ENCODE measurements at places on chromosomes 16 and 17.

DNA sequence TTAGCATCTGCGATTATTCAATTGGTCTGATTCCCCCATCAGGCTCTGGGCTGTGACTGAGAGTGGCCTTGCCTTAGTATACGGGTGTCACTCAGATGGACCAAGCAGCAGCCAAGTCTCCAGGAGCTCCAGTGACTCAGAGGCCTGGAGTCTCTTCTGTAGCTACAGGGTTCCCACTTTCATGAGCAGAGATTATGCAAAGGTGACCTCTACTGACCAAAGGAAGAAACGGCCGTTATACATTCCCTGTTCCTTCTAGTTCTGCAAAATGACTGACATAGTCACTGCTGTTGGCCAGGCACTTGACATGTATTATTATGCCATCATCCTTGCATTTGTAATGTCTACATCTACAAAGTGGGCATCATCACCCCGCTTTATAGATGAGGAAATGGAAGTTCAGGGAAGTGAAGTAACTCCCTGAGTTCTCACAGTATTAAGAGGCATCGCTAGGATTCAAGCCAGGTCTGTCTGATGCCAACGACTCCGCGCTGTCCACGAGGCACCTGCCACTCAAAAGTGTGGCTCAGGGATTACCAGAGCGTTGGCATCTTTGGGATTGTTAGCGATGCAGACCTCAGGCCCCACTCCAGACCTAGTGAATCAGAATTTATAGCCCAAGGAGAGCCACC lies 23.3 kb downstream of the SLC38A7 start:
- no peak for DNase-seq

GRCh38 chr16:29824589-29825144 lies 4.4 kb downstream of the MVP start:
- no peak for DNase-seq

DNA sequence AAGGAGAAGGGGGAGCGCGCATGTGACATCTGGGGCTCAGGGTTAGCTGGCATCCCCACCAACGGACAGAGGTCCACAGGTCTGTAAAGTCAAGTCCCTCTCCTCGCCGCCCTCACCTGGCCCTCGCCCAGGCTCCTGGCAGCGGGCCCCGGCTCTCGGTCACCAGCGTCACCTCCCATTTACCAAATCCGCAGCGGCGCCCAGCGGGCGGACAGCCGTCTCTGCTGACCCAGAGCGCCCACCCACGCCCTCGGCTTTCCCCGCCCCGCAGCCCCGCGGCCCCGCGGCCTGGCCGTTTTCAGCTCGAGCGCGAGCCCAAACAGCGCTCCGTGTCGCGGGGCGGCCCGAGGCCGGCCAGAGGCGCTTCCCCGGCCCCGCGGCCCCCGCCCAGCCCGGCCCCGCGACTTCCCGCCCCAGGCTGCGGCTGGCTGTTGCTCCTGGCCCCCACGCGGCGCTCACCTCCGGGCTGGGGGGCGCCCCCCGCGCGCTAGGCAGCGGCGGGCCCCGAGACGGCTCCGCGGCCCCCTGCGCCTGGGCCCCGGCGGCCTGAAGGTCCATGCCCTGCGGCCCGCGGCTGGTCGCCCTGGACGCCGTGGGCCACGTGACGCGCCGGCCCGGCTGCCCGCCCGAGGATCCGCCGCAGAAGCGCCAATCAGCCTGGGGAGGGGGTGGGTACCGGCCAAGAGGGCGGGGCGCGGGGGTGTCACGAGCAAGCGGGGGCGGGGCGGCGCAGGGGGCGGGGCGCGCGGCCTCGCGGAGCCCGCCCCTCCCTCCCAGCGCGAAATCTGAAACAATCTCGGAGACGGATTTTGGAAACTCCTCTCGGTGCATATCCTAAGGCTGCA lies at the start of gene COPRS:
Gene COPRS (minus strand): TSS at position 603 of the 845 bp plus-strand sequence. CDS start 45 bp downstream, at position 558.
- peak; percentile 77 for DNase-seq

DNA sequence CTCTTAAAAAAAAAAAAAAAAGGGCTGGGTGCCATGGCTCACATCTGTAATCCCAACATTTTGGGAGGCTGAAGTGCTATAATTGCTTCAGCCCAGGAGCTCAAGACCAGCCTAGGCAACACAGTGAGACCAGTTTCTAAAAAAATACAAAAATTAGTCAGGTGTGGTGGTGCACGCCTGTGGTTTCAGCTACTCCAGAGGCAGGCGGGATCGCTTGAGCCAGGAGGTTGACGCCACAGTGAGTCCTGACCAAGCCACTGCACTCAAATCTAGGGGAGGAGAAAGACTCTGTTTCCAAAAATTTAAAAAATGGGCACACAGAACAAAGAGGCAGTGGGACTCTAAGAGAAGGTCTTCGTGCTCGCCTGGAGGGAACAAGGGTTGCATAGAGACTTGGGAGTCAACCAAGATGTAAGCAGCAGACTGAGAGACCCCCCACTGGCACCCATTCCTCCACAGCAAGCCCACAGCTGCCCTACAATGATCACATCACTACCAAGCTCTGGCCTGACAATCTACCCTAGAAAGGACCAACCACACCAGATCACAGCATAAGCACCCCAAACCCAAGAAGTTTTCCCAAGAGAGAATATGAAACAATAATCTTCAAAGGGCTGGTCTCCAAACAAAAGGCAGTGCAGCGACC lies 121.6 kb downstream of the ANKRD11 start:
- no peak for DNase-seq

DNA sequence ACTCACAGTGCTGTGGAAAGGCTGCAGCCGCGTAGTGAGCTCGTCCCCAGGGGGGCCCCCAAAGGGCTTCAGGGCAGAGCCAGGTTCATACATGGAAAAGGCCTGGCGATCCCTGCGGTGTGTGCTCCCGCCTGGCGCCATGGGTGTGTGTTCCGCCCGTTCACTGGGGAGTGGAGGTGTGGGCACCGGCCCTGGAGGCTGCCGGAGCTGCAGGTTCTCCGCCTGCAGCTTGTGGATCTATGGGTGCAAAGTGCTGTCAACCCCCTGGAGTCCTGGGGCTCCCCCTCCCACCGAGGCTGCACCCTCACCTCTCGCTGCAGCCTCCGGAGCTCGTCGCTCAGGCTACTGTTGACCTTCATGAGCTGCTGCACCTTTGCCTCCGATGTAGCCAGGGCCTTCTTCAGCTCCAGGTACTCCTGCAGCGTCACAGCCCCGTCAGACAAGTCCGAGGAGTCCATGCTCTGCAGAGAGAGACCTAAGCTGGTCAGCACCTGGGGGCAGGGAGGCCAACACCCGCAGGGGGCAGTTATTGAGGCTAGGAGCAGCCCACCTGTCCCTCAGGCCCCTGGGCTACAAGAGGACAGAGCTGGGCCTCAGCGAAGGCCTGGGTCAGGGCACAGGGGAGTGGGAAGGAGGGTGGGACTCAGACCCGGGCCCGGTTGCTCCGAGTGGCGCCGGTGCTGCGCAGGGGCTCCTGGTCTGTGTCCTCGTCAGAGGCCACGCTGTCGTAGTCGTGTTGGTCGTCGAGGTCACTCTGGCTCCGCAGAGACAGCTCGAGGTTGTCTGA lies 7.9 kb downstream of the TP53I13 start:
- no peak for DNase-seq

DNA sequence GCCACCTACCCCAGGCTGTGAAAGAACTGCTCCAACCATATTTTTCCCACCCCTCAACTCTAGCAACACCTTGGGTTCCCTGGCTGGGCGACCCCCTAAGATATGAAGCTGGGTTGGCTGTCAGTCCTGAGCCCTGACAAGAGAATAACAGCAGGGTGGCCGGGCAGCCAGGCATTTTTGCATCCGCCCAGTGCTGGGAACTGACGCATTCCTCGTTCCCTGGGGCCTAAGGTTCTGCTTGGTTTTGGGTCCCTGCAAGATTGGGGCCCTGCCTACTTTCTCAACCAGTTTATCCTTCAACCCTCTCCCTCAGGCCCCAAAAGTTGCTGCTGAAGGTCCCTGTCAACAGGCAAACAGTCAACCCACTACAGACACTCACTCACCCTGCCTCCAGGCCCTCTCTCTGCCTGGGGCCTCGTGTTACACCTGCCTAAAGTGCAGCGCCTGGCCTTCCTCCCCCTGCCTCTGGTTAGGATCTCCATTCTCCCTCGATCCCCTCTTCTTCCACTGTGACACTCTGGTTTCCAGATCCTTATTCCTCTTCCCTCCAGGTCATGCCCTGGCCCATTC lies 151.5 kb downstream of the STX8 start:
- DNase-seq = no peak

GRCh38 chr16:84656649-84657048 lies 8.3 kb downstream of the KLHL36 start:
- DNase-seq = no peak

DNA sequence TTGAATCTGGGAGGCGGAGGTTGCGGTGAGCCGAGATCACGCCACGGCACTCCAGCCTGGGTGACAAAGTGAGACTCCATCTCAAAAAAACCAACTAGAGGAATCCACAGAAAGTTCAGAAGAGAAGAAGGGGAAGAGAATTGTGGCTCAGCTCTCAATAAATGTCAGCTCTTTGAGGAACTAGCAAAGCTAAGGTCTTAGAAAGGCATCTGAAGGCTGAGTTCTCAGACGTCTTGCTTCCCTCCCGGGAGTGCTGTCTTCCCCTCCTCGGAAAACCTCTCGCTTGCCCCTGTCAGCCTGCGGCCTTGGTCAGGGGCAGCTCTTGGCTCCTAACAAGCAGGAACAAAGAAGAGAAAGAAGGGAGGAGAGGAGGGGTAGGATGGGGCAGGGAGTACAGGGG lies 5.3 kb downstream of the SHPK start:
- no peak for DNase-seq

DNA sequence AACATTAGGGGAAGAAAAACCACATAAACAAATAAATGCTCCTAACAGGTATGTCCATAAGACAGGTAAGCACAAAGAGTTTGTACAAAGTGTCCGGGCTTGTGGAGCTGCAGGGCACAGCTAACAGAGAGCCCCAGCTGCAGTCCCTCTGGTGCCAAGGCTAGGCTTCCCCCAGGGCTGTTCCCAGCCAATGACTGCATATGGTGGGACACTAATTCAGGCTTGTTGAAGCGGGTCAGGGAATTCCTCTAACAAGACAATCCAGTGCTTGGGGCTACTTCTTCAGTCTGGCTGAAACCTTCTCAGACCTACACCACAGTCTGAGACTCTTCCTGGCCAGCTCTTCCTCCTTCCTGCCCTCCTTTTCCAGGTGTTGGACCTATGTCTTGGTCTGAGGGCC lies 51.7 kb upstream of the ALDH3A1 start:
- DNase-seq = no peak

- no peak for DNase-seq
These were observed 1.8 kb downstream of the PIK3R5 start for GRCh38 chr17:8963647-8964258.

Data from naive thymus-derived CD4-positive, alpha-beta T cell (primary cell).